LNCaP clone FGC (cell line): ENCODE measurements at places on chromosomes 11 and 22.

GRCh38 chr11:113393501-113393985 lies 6.0 kb downstream of the ANKK1 start:
- no peak for DNase-seq

DNA sequence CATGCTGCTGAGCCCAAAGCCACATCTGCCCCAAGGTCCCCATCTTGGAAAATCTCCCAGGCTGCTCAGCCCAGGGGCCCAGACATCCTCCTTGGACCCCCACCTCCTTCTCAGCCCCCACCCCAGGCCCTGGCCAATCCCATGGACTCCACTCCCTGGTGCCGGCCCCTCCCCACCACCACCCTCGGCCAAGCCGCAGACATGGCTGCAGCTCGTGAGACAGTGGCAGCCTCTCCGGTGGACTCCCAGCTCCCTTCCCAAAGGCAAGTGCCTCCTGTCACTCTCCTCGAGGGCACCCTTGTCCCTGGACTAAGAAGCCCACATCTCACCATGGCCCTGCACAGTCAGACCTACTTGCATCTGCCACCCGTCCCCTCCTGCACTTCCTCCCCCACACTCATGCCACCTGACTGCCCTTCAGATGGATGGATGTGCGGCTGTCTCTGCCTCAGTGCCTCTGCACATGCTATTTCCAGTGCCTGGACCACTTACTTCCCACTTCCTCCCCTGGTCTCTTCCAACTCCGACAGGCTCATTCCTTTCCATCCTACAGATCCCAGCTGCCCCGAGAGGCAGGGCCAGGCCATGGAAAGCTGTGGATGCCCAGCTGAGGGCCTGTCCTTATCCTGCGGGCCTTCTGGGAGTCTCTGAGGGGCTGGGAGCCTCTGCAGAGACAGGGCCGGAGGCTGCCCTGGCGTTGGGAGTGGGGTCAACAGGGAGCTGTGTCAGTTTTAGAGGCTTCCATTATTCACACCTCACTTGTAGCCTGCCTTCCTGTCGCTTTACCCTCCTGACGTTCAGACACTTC lies 25.5 kb upstream of the RFPL3 start:
- DNase-seq: no peak

GRCh38 chr22:47572443-47572842 lies 810.0 kb downstream of the TBC1D22A start:
- DNase-seq: no peak

- no peak for DNase-seq
Observed at GRCh38 chr22:40024201-40025061, 29.7 kb downstream of the FAM83F start.

GRCh38 chr11:123482218-123482617 lies 52.1 kb downstream of the GRAMD1B start:
- DNase-seq: no peak

- no peak for DNase-seq
Observed at GRCh38 chr11:34809191-34810106, 106.7 kb downstream of the APIP start.
